Glomerular endothelial cell (primary cell): ENCODE measurements at places on chromosomes 11 and 22. TPM values are rescaled to one million over a fixed set of nuclear protein-coding genes. Genes with fewer than 3 reads are reported as not detected.

DNA sequence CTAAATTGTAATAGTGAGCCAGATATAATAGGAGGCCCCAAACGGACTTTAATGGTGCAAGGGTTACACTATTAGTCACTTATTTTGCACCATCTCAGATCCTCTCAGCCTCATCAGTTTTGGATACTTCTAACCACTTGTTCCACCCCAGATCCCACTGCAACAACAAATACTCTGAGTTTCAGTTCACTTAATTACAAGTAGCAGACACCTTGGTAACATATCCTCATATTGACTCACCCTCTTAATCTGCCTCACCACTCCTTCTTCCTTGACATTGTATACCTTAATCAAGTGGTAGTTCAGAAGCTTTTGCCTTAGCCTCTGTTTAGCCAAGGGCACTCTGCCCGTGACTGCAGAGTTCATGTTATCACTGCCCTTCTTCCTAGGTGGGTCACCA lies 256.1 kb upstream of the UBASH3B start:
- no peak for DNase-seq

- no peak for DNase-seq
Observed at GRCh38 chr11:20522536-20522935, 76.9 kb upstream of the SLC6A5 start.

DNA sequence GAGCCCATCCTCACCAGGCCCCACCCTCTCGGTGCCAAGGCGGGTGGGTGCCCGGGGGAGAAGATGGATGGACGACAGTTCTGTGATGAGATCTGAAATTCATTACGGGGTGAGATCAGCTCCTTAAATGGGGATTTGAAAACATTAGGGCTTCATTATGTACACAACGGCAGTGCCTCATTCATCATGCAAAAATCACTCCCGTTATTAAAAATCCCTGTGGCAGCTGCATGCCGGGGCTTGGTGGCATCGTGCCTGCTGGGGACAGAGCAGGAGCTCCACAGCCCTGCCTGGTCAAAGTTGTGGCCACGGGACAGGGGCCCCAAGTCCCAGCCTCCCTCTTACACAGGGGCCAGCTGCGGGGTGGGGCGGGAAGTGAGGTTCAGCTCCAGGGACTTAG lies 20.2 kb downstream of the OTUB1 start:
- DNase-seq: no peak

DNA sequence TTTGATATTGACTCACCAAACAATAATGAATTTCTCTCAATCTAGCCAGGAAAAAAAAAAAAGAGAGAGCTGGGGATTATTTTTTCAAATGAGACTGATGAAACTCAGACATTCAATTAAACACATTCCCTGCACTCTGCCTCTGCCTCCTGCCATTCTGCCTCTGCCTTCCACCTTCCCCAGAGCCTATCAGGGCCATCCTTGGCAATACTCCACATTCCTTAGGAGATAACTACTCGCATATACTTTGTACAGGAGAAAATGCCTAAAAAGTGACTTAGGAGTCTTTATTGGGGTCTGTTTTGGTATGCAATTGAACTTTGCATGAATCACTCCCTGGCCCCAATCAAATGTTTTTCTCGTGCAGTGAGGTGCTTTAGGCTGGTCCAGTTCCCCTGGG lies 246.6 kb upstream of the PLET1 start:
- DNase-seq: no peak

DNA sequence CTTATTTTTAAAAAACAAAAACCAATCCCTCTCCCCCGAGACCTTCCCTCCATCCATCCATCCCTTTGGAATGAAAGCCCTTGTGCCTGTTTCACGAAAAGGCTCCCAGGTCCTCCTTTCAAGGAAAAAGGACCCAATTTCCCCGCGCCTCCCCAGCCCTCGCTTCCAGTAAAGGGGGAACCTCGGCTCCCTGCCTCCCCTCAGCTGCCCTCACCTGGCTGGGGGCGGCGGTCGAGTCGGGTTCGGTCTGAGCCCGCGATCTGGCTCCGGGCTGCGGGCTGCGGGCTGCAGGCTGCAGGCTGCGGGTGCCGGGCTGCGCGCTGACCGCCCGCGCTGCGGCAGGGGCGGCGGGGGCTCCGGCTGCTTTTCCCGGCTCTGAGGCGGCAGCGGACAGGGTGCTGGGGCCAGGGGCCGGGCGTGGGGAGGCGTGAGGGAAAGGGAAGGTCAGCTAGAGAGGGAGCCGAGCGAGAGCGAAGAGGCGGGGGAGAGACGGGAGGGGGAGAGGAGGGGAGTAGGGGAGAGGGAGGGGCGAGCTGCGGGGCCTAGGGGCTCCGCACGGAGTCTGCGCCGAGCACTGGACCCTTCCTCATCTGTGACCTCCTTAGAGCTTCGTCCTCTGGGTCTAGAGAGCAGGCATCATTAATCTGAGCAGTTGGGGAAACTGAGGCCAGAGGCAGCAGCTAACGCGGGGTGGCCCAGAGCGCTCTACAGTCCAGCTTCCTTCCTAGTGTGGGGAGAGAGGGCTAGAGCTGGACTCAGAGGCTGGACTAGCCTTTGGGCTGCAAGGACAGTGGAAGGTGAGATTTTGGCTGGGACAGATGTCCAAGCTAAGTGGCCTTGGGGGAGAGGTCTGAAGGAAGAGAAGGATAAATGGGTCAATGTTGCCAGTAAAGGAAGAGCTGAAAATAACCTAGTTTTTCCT lies at the start of gene C1QTNF4:
Gene C1QTNF4 (minus strand): TSS at position 478 of the 922 bp plus-strand sequence. CDS start 3,601 bp downstream, outside the sequence.
- DNase-seq: no peak

GRCh38 chr22:36940676-36941075 lies 27.2 kb downstream of the CSF2RB start:
- DNase-seq: no peak

DNA sequence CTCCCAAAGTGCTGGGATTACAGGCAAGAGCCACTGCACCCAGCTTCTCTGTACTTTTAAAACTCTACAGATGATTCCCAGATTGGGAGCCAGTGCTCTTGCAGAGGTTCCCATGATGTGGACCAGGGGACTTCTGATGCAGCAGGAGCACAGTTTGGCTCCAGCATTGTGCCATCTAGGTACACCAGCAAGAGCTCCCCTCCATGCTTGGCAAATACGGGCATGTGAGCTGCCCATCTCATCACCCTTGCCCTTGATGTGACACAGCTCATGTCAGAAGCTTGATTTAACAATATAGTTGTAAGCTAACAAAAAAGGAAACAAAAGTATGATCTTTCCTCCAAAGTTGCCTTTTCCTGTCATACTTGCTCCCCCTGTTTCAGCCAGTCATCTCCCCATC lies 28.7 kb downstream of the SNU13 start:
- no peak for DNase-seq

PHF21B gene
- not detected in 2 replicates for total RNA-seq

GRCh38 chr11:124880958-124881357 lies 15.7 kb downstream of the ROBO3 start:
- DNase-seq: no peak

DNA sequence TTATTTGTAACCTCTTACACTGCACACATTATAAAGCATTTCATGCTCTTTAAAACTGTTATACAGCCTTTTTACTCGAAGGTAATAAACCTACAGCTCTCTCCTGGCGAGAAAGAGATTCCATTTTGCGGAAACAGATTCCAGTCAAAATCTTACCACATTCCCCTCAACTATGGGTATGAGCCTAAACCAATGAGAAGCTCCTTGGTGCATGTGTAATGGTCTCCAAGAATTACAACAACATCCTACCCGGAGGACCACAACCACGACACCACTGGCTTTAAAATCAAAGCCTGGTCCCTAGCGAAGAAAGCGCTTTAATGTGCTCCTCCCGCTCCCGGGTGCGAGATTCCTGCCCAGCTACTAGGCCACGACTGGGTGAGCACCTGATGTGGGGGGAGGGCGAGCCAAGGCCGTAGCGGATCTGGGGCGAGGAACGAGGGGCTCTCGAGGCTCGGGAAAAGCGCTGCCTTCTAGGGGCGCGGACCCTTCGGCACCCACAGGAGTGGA lies 821 bp downstream of the CELF1 start:
- no peak for DNase-seq

- DNase-seq: no peak
Observed at GRCh38 chr11:20672575-20672974, 3.2 kb downstream of the NELL1 start.

DNA sequence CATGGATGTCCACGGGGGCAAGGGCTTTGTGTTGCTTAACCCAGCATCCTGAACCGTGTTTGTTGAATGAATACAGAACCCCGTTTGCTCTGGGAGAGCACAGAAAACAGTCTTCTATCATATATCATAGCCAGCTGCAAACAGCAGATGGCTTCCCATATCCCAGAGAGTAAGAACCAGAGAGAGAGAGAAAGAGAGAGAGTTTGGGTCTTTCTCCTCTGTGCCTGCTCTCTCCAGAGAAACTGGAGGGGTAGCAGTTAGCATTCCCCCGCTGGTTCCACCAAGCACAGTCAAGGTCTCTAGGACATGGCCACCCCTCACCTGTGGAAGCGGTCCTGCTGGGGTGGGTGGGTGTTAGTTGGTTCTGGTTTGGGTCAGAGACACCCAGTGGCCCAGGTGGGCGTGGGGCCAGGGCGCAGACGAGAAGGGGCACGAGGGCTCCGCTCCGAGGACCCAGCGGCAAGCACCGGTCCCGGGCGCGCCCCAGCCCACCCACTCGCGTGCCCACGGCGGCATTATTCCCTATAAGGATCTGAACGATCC lies 440 bp upstream of the TIMP3 start:
- no peak for DNase-seq

DNA sequence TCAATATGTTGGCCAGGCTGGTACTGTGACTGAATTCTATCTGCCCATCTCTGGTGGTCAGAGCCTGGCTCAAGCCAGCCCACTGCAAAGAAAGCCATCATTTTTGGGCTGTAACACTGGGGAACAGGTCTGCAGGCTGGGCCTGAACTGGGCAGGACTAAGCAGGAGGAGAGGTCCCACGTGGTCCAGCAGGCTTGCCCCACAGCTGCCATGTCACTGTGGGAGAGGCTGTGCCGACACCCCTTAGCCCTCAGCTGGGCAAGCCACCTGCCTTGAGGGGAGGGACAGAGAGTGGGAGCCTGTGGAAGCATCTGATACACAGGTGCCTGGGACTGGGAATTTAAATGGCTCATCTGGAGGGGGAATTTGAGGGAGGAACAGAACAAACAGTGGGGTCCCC lies 66.7 kb upstream of the CLTCL1 start:
- DNase-seq: no peak

DNA sequence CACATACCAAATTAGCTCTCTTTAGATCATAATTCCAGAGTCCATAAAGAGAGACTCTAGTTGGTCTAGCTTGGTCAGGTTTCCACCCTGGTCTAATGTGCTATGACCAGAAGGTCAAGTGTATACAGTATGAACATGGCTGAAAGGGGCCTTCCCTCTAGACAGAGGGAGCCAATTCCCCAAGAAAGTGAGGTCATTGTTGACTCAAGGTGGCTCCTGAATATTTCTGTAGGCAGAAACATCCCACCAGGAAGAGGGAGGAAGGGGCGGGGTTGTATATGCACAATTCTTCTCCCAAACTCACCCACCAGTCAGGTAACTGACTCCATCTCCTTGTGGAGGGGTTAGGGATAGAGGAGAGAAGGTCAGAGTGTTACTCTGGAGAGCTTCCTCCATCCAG lies 281.8 kb upstream of the PLET1 start:
- no peak for DNase-seq

SNX32 gene
- 0.63 TPM in 1 of 2 replicates, not detected in the other for total RNA-seq

- DNase-seq: no peak
Observed at GRCh38 chr11:35236667-35237003, 97.7 kb downstream of the CD44 start.

DNA sequence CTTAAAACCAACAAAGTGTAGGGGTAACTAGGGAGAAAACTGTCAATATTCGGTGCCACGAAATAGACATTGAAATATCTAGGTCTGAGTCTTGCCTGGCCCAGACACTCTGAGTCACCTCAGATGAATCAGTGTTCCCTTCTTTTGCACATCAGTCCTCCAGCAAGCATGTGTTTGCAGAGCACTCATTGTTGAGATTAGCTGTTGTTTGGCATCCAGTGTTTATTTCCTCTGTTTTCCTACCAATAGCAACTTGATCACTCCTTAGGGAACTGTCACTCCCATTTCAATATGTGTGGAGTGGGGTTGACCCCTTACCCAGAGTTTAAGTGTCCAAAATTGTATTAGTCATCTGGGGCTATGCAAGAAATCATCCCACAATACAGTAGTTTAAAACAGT lies 4.7 kb upstream of the ASCC2 start:
- peak; percentile 41 for DNase-seq

DNA sequence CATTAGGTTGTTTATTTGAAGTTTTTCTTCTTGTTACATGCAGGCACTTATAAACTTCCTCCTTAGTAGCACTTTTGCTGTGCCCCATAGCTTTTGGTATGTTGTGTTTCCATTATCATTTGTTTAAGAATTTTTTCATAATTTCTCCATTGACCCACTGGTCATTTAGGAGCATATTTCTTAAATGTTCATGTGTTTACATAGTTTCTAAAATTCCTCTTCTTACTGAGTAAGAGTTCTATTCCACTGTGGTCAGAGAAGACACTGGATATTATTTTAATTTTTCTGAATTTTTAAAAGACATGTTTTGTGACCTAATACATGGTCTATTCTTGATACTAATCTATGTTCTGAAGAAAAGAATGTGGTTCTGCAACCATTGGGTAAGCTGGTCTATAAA lies 333.0 kb downstream of the DDX10 start:
- DNase-seq: no peak

DNA sequence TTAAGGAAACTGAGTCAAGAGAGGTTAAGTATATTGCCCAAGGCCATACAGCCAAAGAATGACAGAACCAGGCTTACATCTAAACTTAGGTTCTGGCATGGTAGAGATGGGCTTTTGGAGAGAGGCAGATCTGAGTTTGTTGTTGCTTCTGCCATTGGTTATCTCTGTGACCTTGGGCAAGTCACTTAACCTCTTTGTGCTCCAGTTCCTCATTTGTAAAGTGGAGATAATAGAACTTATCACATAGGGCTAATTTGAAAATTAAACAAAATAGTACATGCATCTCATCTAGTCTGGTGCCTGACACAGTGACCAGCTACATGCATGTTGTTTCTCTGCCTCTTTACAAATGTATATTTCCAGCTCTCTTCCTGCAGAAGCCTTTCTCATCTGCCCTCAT lies 47.0 kb upstream of the PLET1 start:
- no peak for DNase-seq

- no peak for DNase-seq
Observed at GRCh38 chr11:12569499-12570425, 104.5 kb upstream of the TEAD1 start.

GRCh38 chr11:71298016-71298550 lies 45.7 kb upstream of the SHANK2 start:
- no peak for DNase-seq

DNA sequence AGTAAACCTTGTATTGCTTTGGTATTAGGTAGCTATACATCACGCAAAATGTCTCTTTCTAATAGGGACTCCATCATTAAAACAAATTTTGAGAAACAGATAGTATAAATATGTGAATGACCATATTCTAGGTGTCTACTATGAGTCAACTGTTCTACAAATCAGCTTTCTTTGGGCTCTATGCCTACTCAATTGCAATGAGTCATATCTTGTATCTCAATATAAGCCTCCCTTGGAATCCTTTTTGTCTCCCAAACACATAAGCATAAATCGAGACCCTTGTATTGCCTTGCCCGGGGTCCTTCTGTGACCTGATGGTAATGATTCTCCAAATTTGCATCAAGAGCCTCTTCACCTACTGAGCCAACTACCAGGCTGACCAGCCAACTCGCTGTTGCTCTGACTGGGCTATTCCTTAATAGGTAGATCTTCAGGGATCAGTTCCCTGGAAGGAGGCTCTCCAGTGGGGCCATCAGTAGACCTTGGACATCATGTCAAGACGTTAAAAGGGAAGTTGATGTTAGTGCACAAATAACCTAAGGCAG lies 22.2 kb downstream of the BLID start:
- no peak for DNase-seq

GRCh38 chr22:17035246-17035645 lies 27.2 kb upstream of the GAB4 start:
- DNase-seq: no peak
